ENCODE measurements at places on chromosomes 1 and 21. TPM values are rescaled to one million over a fixed set of nuclear protein-coding genes. Genes with fewer than 3 reads are reported as not detected.

DNA sequence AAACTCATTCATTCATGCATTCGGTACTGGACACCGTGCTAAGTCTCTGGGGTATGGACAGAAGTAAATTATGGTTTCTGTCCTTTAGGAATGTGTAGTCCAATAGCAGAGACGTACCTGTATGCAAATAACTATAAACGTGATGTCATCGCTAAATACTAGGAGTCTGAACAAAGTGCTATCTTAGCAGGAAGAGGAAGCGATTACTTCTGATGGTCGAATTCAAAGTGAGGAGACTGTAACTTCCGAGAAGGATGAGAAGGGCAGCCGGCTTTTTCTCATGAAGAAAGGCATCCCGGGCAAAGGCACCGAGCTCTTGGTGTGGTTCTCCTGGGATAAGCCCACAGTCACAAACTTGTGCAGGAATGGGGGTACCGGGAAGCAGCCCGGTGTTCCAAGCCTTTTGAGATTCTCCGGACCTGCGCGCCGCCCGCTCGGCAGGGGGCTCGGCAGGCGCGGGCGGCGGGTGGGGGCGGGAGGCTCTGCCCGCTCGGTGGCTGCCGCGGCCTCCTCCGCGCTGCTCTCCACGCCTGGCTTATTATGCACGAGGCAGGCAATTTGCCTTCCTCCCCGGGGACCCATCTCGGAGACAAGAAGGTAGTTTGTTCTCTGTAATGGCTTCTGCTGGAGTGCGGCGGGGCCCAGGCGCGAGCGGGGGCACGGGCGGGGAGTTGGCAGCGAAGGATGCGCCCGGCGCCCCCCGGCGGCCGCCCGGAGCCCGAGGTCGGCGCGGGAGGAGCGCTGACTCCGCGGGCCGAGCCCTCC, 67.5 kb upstream of the CD1D start:
- peak; percentile 67 for DNase-seq

GRCh38 chr1:18174037-18174436, 66.4 kb downstream of the IGSF21 start:
- DNase-seq, result no peak

DNA sequence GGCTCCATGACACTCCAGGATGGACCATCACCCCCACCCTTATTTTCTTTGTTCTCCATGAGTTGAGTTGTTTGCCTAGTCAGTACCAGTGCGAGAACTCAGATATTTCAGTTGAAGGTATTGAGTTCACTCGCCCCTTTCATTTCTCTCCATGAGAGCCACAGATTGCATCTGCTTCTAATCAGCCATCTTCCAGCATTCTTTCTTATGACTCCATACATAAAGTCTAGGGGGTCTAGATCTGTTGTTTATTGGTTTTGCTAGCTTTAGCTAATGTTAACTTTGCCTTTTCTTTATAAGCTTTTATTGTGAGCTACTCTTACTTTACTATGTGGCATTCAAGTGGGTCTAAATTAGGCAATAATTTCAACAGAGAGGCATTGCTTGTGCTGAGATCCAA, 71.6 kb upstream of the PDC start:
- DNase-seq, result no peak

DNA sequence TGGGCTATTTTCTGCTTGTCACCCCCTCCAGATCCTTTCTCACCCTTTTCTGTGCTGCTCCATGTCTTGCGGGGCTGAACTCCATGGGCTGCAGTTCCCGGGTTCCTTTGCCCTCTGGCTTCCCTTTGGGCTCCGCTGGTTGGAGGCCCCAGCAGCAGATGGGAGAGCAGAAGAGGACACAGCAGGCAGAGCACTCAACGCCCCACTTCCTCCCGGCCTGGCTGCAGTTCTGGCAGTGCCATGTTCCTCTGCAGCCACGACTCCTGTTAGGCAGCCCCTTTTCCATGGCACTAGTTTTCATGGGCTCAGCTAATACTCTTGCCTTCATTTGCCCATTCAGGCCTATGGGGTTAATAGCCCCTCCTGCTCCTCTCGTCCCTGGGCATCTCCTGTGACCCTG, 127.1 kb downstream of the TENT5C start:
- no peak for DNase-seq

GRCh38 chr21:43971201-43971991, 40.7 kb upstream of the TRAPPC10 start:
- peak; percentile 83 for DNase-seq

DNA sequence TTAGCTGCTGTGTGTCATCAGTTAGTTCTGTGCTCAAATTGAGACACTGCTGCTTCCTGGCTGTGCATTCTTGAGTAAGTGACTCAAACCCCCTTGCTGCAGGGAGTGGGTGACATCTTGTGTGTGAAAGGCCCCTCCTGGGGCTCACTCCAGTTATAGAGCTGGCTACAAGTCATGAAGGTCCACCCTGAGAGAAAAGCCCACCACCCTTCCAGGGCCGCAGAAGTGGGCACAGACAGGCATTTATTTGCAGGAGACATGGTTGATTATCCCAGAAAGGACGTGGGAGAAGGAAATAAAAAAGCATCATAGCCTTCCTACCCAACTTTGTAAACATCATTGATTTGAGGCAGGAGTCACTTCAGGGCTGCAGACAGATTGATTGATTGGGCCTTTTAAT, 550.6 kb downstream of the MATN1 start:
- no peak for DNase-seq

- no peak for DNase-seq
Observed at GRCh38 chr1:156435545-156436140, 64.9 kb downstream of the MEF2D start.

DNA sequence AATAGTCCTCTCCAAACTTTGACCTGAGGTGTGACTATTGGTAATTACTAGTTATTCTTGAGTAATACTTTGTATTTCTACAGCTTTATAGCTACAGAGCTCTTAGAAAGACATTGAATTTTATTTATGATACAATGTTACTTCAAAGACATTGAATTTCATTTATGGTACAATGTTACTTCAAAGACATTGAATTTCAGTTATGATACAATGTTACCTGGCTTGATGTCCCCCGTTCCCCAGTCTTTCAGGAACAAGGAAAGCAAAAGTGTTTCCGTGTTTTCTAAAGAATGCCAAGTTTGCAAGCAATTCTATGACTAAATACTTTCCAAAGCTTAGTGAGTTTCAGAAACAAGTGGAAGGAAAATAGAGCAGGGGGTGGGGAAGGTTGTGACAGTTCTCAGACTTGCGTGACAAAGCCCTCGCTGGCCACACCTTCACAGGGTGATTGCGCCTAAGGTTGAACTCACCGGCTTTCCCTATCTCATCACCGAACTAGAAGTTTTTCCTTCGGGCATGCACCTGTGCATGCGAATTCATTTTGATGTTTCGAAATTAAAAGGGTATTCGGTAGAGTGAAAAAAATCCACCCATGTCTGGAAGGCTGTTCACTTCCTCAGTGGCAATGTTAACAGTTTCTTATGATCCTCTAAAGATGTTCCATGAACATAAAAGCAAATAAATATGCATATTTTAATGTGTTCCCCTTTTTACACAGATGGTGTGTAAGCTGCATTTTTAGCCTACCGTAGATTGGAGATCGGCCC, 909 bp upstream of the PAXBP1 start:
- DNase-seq, result peak; percentile 28

DNA sequence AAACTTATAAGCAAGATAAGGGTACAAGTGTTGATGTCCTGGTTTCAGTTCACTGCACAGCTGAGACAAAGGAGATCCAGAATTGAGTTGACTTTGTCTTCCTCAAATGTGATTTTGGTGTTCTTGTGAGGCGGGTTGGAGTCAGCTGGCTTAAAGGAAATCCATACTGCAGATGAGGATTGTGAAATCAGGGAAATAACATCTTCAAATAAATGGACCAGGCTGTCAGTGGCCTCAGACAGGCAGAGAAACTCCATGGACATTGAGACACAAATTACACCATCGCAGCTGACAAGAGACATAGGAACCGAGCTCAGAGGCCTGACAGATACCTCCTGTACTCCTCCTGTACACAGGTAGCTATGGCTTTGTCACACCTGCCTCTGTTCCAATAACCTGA, 27.0 kb upstream of the REG4 start:
- DNase-seq, result no peak

DNA sequence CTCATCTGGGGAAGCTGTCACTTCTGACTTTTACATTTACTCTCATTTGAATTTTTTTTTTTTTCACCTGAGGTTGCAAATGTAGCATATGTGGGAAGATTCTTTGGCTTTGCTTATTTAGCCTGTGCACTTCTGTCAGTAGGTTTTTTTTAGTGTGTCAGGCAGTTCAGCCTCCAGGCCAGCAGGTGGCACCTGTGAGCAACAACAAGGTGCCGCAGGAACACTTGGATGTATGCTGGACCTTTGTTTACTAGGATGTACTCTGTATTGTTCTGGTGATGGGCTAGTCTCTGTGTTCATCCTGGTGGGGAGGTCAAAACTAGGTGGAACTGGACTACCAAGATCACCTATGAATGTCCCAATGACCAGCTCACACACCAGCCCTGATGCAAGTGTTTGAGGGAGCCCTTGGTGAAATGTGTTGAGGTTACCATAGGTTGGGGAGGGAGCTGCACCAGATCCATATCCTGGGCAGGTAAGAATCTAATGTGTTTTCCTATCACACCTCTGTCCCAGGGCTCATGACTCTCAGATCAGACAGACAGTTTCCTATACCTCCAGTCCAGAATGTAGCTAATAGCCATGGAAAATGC, 618.2 kb downstream of the BRINP3 start:
- peak; percentile 5 for DNase-seq

- DNase-seq, result peak; percentile 86
Observed at GRCh38 chr1:18922319-18922726, 20.0 kb upstream of the ALDH4A1 start.

- no peak for DNase-seq
Observed at GRCh38 chr1:103949779-103950178, 200.1 kb downstream of the AMY1C start.

- no peak for DNase-seq
Observed at GRCh38 chr1:101290119-101290921, 53.5 kb downstream of the S1PR1 start.

GRCh38 chr1:61642475-61643232, 82.3 kb downstream of the TM2D1 start:
- no peak for DNase-seq

DNA sequence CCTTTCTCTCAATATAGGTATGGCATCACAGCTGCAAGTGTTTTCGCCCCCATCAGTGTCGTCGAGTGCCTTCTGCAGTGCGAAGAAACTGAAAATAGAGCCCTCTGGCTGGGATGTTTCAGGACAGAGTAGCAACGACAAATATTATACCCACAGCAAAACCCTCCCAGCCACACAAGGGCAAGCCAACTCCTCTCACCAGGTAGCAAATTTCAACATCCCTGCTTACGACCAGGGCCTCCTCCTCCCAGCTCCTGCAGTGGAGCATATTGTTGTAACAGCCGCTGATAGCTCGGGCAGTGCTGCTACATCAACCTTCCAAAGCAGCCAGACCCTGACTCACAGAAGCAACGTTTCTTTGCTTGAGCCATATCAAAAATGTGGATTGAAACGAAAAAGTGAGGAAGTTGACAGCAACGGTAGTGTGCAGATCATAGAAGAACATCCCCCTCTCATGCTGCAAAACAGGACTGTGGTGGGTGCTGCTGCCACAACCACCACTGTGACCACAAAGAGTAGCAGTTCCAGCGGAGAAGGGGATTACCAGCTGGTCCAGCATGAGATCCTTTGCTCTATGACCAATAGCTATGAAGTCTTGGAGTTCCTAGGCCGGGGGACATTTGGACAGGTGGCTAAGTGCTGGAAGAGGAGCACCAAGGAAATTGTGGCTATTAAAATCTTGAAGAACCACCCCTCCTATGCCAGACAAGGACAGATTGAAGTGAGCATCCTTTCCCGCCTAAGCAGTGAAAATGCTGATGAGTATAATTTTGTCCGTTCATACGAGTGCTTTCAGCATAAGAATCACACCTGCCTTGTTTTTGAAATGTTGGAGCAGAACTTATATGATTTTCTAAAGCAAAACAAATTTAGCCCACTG, 11.5 kb downstream of the HIPK1 start:
- DNase-seq, result no peak

DNA sequence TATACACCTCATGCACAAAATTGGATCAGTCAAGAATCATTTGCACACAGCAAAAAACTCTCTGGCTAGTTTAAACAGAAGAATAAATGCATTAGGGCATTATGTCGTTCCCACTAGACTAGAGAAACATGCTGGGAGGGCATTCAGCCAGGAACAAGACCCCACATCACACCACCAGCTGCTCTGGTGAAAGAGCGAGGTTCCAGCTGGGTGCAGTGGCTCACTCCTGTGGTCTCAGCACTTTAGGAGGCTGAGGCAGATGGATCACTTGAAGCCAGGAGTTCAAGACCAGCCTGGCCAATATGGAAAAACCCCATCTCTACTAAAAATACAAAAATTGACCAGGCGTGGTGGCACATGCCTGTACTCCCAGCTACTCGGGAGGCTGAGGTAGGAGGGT, 52.1 kb upstream of the BACE2 start:
- DNase-seq, result no peak

- DNase-seq, result peak; percentile 54
Observed at GRCh38 chr1:231106347-231106746, 55.5 kb upstream of the TRIM67 start.

DNA sequence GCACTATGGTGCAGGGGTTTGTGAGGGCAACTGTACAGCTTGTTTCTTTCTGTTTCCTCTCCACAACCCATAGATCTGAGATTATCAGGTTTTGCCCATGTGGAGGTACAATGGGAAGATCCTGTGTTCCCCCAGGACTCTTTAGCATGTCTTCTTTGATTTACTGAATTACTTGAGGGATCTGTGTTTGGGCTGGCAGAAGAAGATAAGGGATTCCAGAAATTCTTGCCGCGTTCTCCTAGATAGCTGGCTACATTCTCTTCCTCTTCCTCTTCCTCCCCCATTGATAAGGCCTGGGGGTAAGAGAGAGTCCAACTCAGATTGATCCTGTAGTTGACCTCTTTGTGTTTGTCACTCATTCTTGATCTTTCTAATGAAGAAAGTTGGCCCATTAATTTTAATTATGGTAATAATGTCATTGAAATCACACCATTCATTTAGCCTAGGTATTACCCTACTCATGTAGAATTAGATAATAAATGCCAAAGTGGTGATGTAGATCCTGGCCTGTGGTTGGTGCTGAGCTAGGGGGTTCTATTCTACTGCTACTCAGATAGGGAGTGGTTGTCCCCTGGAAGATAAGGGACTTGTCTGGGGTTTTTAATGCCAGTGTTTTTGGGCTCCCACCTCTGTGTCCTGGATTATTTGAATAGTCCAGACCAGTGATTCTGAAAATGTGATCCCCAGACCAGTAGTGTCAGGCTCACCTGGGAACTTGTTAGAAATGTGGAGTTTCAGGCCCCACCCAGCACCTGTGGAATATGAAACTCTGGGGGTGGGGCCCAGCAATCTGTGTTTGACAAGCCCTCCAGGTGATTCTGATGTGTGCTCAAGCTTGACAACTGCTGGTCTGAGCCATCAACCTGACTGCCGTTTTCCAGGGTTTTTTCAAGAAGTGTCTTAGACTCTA, 122.2 kb downstream of the NOS1AP start:
- no peak for DNase-seq

- no peak for DNase-seq
Observed at GRCh38 chr1:153174624-153175023, 23.9 kb upstream of the SPRR2G start.

- DNase-seq, result no peak
Observed at GRCh38 chr1:30417001-30417700, 306.2 kb downstream of the MATN1 start.

The FAAH gene
- not detected for total RNA-seq

The HSD11B1 gene
- total RNA-seq, result not detected

The GJA5 gene
- not detected for total RNA-seq

The APOBEC4 gene
- not detected for total RNA-seq

The NOS1AP gene
- 0.66 TPM for total RNA-seq

The CD34 gene
- 0.36 TPM for total RNA-seq

The LHX8 gene
- not detected for total RNA-seq

The F5 gene
- not detected for total RNA-seq

The SLC44A5 gene
- total RNA-seq, result 0.33 TPM

Measured in SJCRH30 (cell line).